A549 treated with dexamethasone at 1 μM for 4 hours (cell line): ENCODE measurements at places on chromosomes 6 and 20. TPM values are rescaled to one million over a fixed set of nuclear protein-coding genes. Genes with fewer than 3 reads are reported as not detected.

Gene MMS22L
- total RNA-seq = 9.9 to 15.1 TPM (median 13.0 TPM) in 5 replicates

Gene MYBL2
- total RNA-seq = 69.4 to 92.2 TPM (median 84.8 TPM) in 5 replicates

Gene ADGRF1
- total RNA-seq = 0.04 to 0.09 TPM in 2 of 5 replicates, not detected in the others

Gene NHLRC1
- total RNA-seq = 1.2 to 1.9 TPM (median 1.6 TPM) in 5 replicates

Gene SEMG1
- 0.05 TPM in 1 of 5 replicates, not detected in the others for total RNA-seq

Gene PLN
- total RNA-seq = not detected in 5 replicates

Gene SLC17A1
- total RNA-seq = 0.09 TPM in 1 of 5 replicates, not detected in the others

Gene PTCHD4
- 0.02 to 0.06 TPM (median 0.04 TPM) in 4 of 5 replicates, not detected in the other for total RNA-seq

Gene SPDEF
- 1.1 to 2.5 TPM (median 1.7 TPM) in 5 replicates for total RNA-seq

Gene SLPI
- 7.6 to 12.8 TPM (median 11.3 TPM) in 5 replicates for total RNA-seq

Gene SLC17A2
- total RNA-seq = not detected in 5 replicates

Gene ZNF391
- 0.24 to 0.64 TPM (median 0.27 TPM) in 5 replicates for total RNA-seq

Gene TMC2
- total RNA-seq = 0.02 TPM in 1 of 5 replicates, not detected in the others

Gene OOEP
- not detected in 5 replicates for total RNA-seq

Gene HSPA1L
- total RNA-seq = 1.1 to 1.8 TPM (median 1.7 TPM) in 5 replicates

Gene BANF2
- total RNA-seq = not detected in 5 replicates

Gene SNHG17
- total RNA-seq = 163 to 192 TPM (median 179 TPM) in 5 replicates

Gene SLC22A16
- not detected in 5 replicates for total RNA-seq

Gene KIAA1755
- total RNA-seq = 0.13 to 0.26 TPM (median 0.18 TPM) in 5 replicates

Gene RAET1G
- total RNA-seq = 5.9 to 10.5 TPM (median 8.0 TPM) in 5 replicates

Gene HLA-DRB5
- not detected in 5 replicates for total RNA-seq

Gene ASIP
- not detected in 5 replicates for total RNA-seq

Gene TMX4
- total RNA-seq = 17.6 to 21.1 TPM (median 20.2 TPM) in 5 replicates

Gene PGM3
- 20.4 to 28.2 TPM (median 25.3 TPM) in 5 replicates for total RNA-seq

Gene GSTA3
- not detected in 5 replicates for total RNA-seq

Gene RIPPLY2
- total RNA-seq = 0.31 to 0.49 TPM (median 0.39 TPM) in 4 of 5 replicates, not detected in the other

Gene TBC1D32
- total RNA-seq = 0.71 to 1.3 TPM (median 0.97 TPM) in 5 replicates

Gene RBCK1
- 100 to 145 TPM (median 133 TPM) in 5 replicates for total RNA-seq

Gene OXT
- total RNA-seq = not detected in 5 replicates

Gene KCNK5
- 1.1 to 1.7 TPM (median 1.3 TPM) in 5 replicates for total RNA-seq

Gene SPAG4
- total RNA-seq = 3.3 to 4.9 TPM (median 4.4 TPM) in 5 replicates

Gene SLC16A10
- 0.25 to 0.60 TPM (median 0.56 TPM) in 5 replicates for total RNA-seq

Gene COL11A2
- 0.51 to 0.91 TPM (median 0.81 TPM) in 5 replicates for total RNA-seq

Gene THBS2
- total RNA-seq = 0.07 to 0.12 TPM (median 0.09 TPM) in 5 replicates

Gene PPDPF
- 282 to 352 TPM (median 327 TPM) in 5 replicates for total RNA-seq
